Fibroblast of skin of scalp (primary cell): ENCODE measurements at places on chromosomes 7 and 10.

DNA sequence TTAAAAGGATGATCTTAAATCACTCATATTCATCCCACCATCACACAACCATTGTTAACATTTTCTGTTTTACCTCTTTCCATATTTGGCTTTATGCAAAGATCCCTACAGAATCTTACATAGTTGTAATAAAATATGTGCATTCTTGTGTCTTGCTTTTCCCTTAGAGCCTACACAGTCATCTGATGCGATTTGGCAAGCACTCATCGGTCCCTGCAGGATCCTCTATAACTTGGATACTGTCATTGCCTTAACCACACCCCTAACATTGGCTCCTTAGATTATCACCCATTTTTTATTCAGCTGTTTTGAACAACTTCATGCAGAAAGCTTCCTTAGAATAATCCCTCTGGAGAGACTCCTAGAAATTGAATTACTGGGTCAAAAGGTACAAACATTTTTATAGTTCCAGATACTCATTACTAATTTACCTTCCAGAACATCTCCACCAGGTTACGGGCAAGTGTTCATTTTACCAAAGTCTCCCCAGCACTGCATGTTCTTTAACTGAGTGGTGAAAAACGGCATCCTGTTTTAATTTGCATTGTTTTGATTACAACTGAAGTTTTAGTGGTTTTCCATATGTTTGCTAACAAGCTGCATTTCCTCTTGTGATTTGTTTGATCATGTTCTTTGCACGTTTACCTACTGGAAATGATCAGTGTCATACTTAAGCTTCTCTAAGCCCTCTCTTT, 268.3 kb downstream of the GRID1 start:
- peak; percentile 6 for DNase-seq

- DNase-seq, result no peak
Measured at GRCh38 chr7:152986376-152986775, 226.8 kb downstream of the ACTR3B start.

- no peak for DNase-seq
Measured at GRCh38 chr10:15742836-15743235, 23.1 kb upstream of the ITGA8 start.

DNA sequence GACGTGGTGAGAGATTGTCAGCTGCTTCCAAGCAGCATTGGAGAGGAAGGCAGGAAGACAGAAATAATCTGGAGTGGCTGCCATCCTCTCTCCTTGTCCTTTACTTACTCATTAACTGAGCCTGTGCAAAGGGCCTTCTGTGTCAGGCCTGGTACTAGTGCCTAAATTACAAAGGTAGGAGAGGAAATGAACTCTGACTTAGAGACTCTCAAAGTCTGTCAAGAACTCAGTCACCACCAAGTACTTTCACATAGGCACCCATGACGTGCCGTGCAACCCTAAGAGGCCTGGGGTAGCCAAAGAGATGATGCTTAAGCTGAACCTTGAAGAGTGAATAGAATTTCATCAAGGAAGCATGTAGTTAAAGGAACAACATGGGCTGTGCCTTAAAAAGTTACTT, 866.9 kb downstream of the LRMDA start:
- DNase-seq, result no peak

DNA sequence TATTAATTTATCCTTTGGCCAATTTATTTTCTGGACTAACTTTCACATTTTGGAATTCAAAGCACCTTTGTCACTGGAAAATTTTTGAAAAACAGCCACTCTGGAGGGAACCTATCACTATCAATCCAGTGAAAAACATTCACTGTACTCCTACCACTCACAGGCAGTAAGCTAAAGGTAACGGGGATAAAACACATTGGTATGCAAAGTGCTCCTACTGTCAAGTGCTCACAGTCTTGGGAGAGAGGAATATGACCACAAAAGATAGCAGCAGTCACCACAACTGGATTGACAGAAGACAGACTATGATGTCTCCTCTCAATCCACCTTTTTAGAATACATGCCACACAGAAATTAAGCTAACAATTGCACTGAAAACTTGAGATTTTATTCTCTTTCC, 13.3 kb downstream of the GSAP start:
- DNase-seq, result no peak

GRCh38 chr10:79063071-79063491, 5.7 kb upstream of the ZMIZ1 start:
- DNase-seq, result no peak

DNA sequence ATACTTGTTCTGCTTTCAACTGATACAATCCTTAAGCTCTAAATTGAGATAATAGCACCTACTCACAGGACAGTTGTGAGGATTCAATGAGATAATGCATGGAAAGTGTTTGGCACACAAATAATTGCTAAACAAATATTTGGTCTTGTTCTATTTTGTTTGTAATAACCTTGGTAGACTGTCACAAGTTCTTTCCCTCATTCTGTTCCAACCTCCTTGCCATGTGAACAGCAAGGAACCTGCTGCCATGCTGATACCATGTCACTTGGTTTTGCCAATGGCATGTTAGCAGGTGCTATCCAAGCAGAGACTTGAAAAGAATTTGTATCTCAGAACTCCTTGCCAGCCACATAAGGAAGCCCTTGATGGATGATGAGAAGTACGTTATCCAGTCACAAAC, 24.8 kb upstream of the TECTB start:
- no peak for DNase-seq

- DNase-seq, result peak; percentile 35
Measured at GRCh38 chr7:22146961-22147512, 201.3 kb upstream of the CDCA7L start.

DNA sequence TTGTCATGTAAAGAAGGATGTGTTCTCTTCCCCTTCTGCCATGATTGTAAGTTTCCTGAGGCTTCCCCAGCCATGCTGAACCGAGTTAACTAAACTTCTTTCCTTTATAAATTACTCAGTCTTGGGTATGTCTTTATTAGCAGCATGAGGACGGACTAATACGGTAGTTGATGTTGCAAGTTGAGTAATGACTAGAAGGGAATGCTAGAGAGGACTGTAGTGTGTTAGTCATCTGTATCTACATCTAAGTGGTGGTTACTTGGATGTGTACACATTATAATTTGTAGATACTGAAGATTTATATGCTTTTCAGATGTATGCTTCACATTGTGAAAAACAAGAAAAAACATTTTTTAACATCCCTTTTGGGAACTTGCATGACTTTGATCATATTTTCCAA, 244.6 kb downstream of the POLR1F start:
- DNase-seq, result peak; percentile 3

DNA sequence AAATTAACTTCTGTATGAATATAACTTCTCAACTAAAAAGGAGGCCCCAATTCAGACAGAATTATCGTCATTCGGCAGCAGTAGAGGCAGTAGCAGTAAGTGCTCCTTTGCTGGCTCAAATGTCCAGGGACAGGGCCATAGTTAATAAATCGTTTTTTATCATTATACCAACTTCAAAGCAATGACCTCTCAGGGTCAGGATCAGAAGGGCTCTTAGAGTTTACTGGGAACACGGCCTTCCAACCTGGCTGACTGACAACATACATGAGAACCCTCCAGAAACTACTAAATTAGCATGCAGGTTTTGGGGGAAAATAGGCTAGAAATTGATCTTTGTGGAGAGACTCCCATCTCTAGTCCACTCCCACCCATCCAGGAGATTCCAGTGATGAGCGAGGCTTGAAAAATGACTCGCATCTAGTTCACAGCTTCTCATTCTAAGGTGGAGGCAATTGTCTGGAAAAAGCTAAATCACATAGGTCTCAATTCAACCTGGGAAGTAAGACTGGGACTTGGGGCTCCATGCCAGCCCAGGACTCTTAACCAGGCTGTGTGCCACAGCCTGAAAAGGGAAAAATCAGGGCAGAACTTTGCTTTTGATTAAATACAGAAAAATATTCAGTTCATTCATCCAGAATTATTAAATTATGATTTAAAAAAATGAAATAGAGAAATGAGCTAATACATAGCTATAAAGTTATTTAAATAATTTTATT, 84.6 kb downstream of the ABLIM1 start:
- DNase-seq, result no peak

DNA sequence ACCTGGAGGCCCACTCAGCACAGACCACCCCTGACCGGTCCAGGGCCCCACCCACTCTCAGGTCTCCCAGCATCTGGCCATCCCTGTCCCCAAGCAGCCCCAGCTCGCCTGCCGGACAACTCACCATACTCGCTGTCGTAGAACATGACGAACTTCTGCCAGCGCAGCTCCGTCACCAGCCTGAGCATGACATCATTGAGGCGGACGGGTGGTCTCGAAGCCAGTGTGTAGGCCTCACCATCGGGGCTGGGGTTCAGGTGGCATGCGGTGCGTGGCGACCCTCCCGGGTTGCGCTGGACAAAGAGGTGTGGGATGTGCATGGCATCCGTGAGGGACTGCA, 160.4 kb downstream of the GRID1 start:
- DNase-seq, result no peak

DNA sequence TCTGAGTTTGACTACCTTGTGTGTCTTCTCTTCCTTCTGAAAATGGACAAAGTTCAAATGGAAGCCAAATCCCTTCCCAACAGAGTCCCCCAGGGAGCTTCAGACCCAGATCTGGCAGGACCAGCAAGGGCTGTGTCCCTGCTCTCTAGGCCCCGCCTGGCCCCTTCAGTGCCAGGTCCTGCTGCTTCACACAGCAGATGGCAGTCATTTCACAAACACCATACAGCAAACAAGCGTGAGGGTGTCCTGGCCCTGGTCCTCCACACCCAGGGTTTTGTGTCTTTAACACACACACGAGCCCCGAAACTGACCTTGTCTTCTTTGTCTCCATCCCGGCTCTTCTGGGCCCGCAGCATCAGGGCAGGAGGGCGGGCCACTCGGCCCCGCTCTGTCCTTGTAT, 145.0 kb downstream of the TCERG1L start:
- no peak for DNase-seq

GRCh38 chr7:100486111-100486636, 2.4 kb downstream of the NYAP1 start:
- DNase-seq, result no peak

- DNase-seq, result no peak
Measured at GRCh38 chr7:140294454-140294853, 103.9 kb downstream of the SLC37A3 start.

- no peak for DNase-seq
Measured at GRCh38 chr7:158354861-158355260, 232.8 kb downstream of the PTPRN2 start.

GRCh38 chr10:96896884-96897589, 64.9 kb downstream of the LCOR start:
- peak; percentile 2 for DNase-seq

GRCh38 chr7:135704698-135705097, 23.3 kb downstream of the SLC13A4 start:
- no peak for DNase-seq

- no peak for DNase-seq
Measured at GRCh38 chr7:169276-170172, 22.8 kb upstream of the FAM20C start.

DNA sequence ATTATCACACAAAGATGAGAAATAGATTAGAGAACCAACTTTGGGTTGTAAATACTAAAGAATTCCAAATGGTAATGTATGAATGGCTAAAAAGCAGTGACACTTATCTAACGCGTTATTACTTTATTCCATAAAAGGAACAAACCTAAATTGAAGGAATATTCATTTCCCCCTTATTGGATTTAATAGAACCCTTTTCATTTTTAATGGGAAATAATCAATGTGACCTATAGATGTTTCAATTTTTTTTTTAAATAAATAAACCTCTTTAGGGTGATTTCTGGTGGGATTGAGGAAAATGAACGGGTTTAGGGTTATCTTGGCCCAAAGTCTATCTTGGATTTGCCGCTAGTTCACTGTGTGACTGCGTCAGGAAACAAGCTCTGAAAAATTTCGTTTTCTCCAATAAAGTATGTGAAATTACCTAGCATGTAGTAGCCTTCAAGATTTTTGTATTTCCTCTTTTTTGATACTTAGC, 1.9 kb upstream of the ACBD5 start:
- no peak for DNase-seq

GRCh38 chr10:49117376-49118070, 2.2 kb upstream of the VSTM4 start:
- DNase-seq, result no peak

DNA sequence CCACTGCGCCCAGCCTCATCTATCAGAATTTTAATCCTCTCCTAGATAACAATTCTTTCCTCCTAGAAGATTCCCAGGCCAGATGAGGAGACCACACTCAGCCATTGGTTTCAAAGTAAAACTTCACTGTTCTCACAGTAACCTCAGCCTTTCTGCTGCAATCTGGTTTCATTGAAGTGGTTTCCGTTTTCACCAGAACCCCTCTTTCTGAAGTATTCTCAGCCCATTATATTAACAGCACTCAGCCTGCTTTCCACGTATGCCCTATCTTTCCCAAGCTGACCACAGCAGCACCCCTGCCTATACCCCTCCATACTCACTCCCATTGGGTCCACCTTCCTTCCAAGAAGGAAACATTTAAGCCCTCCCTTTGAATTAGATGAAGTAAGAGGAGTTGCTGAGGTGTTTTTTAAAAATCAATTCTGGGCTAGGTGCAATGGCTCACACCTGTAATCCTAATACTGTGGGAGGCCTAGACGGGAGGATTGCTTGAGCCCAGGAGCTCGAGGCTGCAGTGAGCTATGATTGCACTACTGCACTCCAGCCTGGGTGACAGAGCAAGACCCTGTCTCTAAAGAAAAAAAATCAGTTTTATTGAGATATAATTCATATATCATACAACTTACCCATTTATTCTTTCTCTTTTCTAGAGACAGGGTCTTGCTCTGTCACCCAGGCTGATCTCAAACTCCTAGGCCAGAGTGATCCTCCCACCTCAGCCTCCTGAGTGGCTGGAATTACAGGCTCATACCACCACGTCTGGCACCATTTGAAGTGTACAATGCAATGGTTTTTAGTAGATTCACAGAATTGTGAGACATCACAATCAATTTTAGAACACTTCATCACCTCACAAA, 11.3 kb downstream of the PLAU start:
- no peak for DNase-seq

DNA sequence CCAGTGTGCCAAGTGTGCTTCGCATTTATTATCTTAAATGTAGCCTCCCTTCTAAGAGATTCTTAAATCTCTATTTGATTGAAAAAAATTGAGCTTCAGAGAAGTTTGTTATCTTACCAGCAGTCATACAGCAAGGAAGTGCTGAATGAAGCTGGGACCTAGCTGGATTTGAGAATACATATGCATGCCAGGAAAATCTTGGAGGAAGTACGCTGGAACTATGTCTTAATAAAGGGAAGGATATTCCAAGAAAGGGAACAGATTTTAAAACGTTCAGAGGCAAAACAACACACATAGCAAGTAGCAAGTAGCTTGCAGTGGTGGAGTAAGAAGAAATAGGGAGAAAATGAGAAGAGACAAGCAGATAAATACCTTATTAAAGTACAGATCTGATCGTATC, 1.5 kb downstream of the CFAP70 start:
- DNase-seq, result no peak

DNA sequence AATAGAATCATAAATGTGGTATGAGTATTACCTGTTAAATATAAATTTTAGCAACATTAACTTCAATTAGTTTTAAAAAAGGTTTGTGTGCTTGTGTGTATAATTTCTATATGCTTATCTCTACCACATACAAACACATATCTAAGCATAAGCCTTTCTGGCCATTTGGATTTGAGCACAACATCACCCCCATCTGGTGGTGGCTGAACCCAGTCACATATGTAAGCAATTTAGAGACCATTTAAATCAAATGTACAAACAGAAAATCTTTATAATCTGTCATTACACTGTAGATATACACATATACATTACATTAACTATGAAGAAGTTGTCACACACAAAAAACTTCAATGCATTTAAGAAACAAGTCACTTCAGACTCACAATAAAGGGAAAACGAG, 31.7 kb downstream of the GPR22 start:
- peak; percentile 47 for DNase-seq
